ENCODE measurements at places on chromosomes 2 and 18. TPM values are rescaled to one million over a fixed set of nuclear protein-coding genes. Genes with fewer than 3 reads are reported as not detected.

Gene GULP1
- total RNA-seq, result 9.6 TPM

Gene MLPH
- 139 TPM for total RNA-seq

Gene SPDYA
- total RNA-seq, result 1.6 TPM

Gene CDH2
- total RNA-seq, result 0.98 TPM

Gene SSB
- total RNA-seq, result 40.5 TPM

Gene RDH14
- total RNA-seq, result 22.7 TPM

Gene ATP6V1B1
- not detected for total RNA-seq

Gene CBLN2
- 1.1 TPM for total RNA-seq

Gene GPBAR1
- total RNA-seq, result 3.0 TPM

Gene SERPINB7
- not detected for total RNA-seq

Data from left colon (tissue), 2 donors.